ENCODE measurements at places on chromosomes 5 and 9.

GRCh38 chr9:28317745-28318144, 744.5 kb upstream of the C9orf72 start:
- no peak for DNase-seq

DNA sequence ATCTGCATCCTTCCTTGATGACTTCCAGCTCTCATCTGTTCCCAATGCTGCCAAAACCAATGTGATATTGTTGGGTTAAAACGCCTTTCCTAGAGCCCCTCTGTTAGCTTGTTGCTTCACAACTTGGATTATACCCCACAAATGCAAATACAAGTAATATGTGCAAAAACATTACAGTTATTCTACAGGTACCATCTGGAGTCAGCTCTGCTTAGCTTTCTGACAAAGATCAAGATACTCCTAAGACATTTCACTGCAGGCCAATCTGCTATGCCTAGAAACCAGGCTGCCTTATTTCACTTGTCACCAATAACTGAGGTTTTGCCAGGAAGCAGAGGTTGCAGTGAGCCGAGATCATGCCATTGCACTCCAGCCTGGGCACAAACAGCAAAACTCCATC, 36.9 kb upstream of the ACO1 start:
- DNase-seq = no peak

DNA sequence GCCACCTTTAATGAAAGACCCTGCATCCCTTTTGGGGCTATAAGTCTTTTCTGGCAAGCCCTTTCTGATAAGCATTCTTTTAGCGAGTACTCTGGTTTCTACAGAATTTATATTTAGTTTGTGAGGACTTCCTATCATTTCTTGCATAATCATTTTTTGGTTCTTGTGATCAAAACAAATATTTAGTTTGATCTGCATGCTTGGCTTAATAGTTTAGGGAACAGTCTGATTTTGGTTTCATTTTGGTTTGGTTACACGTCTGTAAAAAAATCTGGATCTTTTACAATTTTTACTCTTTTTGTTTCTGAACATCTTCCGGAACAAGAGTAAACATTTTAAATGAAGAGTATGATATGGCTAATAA, 1074.4 kb downstream of the CDH9 start:
- no peak for DNase-seq

- no peak for DNase-seq
Observed at GRCh38 chr9:116223926-116224325, 70.3 kb downstream of the PAPPA start.

- no peak for DNase-seq
Observed at GRCh38 chr5:139291051-139291450, 2.5 kb upstream of the MATR3 start.

DNA sequence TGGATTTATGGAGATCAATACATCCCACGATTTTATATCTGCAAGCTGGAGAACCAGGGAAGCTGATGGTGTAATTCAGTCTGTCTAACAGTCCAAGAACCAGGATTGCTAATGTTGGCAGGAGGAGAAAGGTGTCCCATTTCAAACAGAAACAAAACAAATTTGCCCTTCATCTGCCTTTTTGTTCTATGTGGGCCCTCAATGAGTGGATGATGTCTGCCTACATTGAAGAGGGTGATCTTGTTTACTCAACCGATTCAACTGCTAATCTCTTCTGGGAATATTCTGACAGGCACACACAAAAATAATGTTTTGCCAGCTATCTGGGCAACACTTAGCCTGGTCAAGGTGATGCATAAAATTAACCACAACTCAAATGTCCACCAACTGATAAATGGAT, 65.1 kb upstream of the IL33 start:
- no peak for DNase-seq

- no peak for DNase-seq
Observed at GRCh38 chr5:103410172-103410571, 151.6 kb downstream of the MACIR start.

DNA sequence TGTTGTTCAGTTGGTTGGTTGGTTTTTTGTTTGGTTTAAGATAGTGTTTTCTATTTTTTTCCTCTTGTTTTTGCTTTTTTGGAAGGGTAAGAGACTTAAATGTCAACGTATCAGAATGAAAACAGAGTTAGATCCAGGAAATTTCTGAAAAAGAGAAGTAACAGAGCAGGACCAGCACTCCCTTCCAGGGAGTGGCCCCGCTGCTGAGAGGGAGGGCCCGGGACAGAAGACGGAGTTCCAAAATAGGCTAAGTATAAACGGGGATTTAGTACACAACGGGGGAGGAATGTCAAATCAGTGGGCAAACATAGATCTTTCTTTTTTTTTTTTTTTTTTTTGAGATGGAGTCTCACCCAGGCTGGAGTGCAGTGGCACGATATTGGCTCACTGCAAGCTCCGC, 92.7 kb upstream of the RUFY1 start:
- DNase-seq = no peak

DNA sequence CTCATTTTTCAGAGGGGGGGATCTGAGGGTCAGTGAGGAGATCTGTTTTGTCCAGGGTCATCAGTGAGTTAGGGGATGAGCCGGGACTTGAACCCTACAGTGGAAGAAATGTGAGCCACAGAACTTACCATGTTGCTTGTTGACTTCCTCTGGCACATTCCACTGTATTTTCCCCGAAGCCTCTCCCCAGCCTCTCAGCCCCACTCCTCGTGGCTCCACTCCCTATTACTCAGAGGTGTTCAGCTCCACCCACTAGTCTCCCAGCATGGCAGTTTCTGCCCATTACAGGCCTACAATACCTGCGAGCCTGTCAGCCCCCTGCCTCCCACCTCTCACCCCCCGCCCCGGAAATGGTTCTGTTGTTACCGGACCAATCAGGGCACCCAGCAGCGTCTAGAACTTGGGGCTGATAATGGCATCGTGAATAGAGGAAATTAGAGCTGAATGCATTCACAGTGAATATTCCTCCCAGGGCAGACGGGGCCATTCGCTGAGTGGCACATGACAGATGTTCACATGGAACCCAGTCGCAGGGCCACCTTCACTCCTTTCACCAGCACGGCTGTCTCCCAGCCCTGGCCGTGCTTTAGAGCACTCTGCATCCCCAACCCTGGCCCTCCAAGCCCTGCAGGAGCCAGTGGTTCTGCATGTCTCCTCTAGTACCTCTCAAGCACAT, 81.6 kb downstream of the KCNIP1 start:
- DNase-seq = no peak

DNA sequence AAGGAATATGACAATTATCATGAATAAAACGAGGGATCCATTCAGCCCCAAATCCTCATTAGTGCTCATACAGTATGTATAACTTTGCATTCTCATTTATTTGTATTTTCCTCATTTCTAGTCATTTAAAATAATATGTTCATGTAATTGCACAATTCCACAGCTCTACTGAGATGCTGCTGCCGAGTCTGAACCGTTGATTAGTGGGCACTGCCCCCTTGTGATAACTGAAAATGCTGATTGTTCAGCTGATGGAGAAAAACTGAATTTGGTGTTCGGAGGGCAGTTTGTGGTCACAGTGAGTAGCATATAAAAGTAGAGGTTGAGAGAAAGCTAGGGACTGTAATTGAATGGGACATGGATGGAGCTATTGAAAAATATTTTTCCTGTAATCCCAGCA, 12.2 kb upstream of the GPR151 start:
- no peak for DNase-seq

GRCh38 chr9:37611961-37612360, 19.6 kb upstream of the TOMM5 start:
- DNase-seq = no peak

DNA sequence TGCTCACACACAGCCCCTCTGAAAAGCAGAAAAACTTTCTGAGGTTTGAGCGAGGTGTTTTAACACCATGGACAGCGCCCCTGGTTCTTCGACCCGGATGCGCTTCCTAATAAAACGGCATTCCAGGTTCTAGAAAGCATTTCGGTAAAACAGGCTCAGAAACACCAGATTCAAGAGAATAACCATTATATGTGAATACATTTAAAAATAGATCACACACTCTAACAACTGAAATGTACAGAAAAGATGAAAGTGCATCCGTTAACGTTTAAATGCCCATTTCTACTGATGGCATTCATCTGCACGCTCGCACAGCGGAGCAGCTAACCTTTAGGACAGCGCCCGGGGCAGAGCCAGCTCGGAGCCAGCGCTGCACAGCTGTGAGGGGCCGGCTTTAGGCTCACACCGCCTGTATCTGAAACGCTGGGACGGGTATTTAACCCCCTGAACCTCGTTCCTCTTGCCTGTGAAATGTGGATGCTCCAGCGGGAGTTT, 26.3 kb upstream of the TENT4A start:
- no peak for DNase-seq

DNA sequence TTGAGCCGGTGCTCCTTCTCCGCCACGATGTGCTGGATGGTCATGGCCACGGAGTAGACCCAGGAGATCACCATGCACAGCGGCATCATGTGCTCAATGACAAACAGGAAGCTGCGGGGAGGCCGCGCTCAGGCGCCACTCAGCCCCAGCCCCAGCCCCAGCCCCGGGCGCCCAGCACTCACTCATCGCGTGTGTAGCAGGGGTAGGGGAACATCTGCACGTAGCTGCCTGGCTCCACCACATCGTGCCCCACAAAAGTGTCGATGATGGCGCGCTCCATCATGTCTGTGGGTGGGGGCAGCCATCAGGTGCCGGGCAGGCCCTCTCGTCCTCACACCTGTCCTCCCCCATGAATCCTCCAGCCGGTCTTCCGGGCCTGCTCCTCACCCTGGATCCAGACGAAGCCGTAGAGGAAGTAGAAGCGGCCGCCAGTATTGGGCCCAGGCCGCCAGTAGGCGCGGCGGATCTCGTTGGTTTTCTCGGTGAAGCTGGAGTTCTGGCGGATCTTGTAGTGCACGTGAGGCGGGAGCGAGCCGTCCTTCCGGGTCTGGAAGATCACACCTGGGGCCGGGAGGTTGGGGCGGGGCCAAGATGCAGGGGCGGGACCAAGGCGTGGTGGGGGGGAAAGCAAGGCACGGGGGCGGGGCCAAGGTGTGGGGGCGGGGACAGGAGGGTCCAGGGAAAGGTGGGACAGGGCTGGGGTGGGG, 10.1 kb downstream of the ABCA2 start:
- DNase-seq = no peak

DNA sequence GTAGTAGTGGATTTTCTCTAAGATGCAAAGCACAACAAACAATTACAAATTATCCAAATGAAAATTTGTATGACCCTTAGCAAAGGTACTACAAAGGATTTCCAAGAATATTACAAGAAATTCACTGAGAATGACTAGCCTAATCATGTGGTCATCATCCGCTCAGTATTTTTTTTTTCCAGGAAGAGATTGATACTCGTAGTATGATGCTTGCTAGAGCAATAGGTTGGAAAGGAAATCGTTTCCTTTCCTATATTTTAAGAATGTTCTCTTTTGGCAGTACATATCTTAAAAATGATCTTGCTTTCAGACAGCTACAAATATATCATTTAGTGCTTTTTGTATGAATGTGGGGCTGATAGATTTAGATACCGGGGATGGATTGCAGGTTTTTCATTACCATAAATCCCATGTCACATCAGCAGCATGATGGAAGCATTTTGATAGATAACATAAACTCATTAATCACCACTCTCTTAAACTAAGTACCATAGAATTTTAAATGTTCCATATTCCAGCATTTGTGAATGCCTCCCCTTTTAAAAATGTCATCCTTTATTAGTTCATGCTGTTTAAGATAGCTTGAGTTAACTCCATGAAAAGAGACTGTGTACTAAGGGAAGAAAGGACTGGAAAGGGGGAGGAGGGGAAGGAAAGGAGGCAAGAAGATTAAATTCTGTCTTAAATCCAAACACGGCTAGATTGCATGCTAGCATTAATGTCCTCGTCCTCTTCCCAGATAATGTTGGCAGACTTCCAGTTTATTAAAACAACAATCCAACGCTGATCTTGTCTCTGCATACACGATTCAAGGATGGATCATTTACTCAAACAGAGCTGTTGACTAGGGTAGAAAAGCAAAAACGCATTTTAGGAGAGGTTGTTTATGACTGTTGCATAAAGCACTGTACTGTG, 311.7 kb upstream of the ZNF608 start:
- DNase-seq = no peak

DNA sequence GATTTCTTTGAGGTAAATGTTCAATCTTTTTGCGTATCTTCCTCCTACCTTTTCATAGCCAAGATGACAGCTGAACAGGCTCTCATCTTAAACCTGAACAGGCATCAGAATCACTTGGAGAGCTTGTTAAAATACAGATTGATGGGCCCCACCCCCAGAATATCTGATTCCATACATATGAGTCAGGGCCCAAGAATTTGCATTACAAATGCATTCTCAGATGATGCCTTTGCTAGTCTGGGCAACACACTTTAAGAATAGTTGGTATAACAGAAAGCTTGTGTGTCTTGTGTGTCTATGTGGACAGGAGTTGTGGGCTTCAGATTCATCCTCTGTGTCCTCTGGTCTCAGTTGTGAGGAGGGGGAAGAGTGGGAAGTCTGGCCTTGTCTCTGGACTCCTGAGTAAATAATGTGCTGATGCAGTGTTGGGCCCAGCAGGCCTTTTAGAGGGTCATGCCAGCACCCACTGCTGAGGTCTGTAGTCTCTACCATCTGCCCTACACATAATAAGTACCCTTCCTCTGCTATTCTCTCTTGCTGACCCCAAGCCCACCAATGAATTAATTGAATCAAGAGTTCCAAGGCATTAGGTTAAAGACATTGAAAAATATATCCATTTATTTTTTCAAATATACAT, 43.1 kb downstream of the PTCD2 start:
- no peak for DNase-seq

GRCh38 chr5:18653216-18653752, 1019.0 kb downstream of the TAF11L14 start:
- DNase-seq = no peak

GRCh38 chr5:150219142-150219541, 29.3 kb downstream of the SLC6A7 start:
- no peak for DNase-seq

DNA sequence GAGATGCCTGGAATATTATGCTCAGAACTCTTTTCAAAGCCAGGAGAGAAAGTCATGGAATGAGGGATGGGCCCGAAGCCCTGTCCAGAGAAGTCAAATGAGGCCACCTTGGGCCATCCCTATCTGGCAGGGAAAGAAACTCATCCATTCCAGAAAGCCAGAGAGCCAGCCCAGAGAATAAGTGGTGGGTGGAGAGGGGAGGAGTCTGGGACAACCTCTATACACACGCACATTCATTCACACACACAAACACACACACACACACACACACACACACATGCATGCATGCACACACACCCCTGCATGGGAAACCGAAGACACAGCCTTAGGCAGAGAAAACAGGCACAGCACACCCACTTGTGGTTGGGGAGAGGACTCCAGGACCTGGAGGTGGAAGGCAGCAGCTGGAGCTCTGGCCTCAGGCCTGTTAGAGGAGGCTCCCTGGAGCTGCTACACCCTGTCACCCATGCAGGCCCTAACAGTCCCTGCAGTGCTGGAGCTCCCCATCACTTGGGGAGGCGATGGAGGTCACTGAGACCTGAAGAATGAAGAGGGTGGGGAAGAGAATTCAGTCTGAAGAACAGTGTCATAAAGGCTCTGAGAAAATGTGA, 38.0 kb downstream of the TGFBI start:
- no peak for DNase-seq

DNA sequence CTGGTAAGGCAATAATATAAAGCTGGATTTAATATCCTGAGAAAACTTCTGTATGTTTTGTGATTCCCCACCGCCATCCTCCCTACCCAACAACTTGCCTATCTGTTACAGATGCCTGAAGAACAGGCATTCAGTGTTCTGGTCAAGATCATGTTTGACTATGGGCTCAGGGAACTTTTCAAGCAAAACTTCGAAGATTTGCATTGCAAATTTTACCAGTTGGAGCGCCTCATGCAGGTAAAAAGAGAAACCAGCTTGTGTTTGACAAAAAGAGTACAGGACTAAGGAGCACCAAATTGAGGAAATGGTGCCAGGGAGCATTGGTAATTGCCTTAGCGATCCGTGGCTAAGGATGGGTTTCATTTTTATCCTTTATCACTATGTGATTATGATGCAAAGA, 40.0 kb downstream of the GPR21 start:
- no peak for DNase-seq
